Fibroblast of skin of back (primary cell): ENCODE measurements at places on chromosomes 3 and 15.
A peak's percentile ranks its signal among the peaks of the same experiment; 100 is the strongest.

DNA sequence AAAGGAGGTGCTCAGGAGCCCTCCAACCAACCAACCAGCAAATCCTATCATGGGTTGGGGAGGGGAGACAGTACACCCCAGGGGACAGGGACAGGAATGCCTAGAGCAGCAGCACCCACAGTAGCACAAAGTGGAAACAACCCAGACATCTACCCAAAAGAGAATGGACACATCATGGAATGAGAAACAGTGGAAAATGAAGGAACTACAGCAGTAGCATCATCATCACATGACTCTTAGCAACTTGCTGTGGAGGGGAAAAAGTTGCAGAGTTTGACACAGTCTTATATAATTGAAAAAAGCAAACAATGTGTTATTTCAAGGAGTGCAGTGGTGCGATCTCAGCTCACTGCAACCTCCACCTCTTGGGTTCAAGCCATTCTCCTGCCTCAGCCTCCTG lies 11.0 kb downstream of the C3orf22 start:
- no peak for DNase-seq

GRCh38 chr3:164096352-164096751 lies 981.9 kb downstream of the SI start:
- no peak for DNase-seq

GRCh38 chr15:78241017-78241416 lies 6.7 kb upstream of the ACSBG1 start:
- DNase-seq: peak; percentile 60

DNA sequence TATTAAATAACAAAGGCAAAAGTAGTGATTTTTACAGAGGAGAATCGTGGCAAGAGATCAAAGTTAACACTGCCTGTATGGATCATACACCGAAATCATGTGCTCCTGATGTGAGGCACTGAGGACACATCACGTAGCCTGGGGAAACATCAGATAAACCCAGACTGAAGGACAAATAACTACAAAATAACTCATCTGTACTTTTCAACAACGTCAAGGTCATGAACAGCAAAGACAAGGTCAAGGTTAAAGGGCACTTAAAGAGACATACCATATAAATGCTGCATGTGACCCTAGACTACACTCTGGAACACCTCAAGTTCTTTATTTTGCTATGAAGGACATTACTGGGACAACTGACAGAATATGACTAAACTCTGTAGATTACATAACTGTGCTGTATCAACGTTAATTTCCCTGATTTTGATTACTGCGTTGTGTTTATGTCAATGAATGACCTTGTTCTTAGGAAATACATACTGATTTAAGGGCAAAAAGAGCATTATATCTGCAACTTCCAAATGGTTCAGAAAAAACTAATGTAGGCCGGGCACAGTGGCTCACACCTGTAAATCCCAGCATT lies 48.1 kb downstream of the CHSY1 start:
- DNase-seq: no peak

GRCh38 chr15:70418943-70419342 lies 321.2 kb upstream of the TLE3 start:
- DNase-seq: no peak

DNA sequence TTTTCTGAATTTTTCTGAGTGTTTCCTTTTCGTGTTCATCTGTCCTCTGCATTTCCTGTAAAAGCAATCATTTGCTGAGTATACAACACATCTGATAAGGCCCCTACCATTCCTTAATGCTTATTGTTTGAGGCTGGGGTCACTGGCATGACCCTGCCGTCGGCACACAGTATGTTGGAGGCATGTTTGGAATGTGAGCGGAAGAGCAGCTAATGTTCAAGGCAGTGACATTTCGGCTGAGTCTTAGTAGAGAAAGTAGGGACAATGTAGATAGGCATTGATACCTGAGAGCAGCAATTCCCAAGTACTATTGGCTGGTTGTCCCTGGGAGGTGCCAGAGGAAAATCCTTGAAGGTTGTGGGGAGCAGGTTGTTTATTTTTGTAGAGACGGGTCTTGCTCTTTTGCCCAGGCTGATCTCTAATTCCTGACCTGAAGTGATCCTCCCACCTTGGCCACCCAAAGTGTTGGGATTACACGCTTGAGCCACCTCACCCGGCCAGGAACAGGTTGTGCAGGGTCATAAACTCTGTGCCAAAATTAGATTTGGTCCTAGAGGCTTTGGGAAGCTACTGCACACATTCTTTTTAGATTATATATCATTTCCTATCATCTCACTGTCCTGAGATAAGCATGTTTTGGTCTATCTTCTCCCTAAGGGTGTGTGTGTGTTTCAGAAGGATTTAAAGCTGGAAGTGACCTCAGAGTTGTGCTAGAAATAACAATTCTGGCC lies 13.5 kb downstream of the PTPN23 start:
- DNase-seq: peak; percentile 61

- DNase-seq: peak; percentile 21
These were observed 166.4 kb upstream of the UBE2E2 start for GRCh38 chr3:23036728-23037127.

DNA sequence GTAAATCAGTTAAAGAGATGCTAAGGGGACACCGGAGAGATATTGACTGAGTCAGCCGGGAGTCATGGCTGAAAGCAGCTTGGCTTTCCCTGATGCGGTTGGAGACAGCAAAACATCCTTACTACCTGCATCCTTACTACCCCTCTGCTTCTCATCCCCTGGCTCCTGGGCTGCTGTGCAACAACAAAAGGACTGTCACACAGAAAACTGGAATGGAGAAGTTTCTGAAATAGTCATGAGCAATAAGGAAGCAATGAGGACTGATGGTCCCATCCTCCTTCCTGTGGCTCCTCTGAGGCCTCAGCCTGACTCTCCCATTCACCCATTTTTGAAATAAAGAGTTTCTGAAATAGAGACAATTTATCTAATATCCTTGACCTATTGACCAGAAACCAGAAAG lies 1.1 kb downstream of the HCLS1 start:
- DNase-seq: no peak

- DNase-seq: no peak
These were observed 1441.5 kb downstream of the OTOL1 start for GRCh38 chr3:162938083-162938482.

GRCh38 chr3:149603126-149604074 lies 54.4 kb downstream of the WWTR1 start:
- peak; percentile 83 for DNase-seq

DNA sequence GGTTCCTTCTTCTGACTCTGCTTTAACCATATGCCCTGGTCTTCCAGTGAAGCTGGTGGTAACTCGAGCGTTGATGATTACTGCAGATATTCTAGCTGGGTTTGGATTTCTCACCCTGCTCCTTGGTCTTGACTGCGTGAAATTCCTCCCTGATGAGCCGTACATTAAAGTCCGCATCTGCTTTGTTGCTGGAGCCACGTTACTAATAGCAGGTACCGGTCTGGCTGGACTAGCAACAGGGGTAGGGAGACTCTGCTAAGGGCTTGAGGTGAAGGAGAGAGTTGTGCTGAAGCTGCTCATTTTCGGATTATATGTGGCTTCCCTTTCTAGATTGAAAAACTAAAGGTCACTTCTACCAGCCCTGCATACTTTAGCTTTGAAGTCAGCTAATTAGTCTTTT lies 16.8 kb downstream of the CLDN16 start:
- no peak for DNase-seq

- no peak for DNase-seq
These were observed 1.4 kb upstream of the RFTN1 start for GRCh38 chr3:16514755-16515353.

DNA sequence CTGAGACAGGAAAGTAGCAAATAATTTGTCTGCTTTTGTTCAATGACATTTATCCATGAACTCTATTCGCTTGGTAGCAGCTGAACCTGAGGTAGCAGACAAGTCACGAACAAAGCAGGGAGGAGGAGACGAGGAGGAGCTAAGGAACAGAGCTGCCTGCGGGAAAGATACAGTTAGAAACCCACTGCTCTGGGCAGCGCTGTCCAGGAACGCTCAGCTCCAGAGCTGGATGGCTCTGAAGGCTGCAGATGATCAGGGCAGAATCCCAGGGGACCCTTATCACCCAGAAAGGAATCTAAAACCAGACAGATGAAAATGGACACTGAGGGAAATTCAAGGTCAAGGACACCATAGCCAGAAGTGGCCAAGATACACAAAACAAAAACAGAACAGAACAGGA lies 257.8 kb downstream of the CD47 start:
- peak; percentile 15 for DNase-seq

GRCh38 chr3:41198526-41198925 lies 779 bp upstream of the CTNNB1 start:
- DNase-seq: peak; percentile 11

DNA sequence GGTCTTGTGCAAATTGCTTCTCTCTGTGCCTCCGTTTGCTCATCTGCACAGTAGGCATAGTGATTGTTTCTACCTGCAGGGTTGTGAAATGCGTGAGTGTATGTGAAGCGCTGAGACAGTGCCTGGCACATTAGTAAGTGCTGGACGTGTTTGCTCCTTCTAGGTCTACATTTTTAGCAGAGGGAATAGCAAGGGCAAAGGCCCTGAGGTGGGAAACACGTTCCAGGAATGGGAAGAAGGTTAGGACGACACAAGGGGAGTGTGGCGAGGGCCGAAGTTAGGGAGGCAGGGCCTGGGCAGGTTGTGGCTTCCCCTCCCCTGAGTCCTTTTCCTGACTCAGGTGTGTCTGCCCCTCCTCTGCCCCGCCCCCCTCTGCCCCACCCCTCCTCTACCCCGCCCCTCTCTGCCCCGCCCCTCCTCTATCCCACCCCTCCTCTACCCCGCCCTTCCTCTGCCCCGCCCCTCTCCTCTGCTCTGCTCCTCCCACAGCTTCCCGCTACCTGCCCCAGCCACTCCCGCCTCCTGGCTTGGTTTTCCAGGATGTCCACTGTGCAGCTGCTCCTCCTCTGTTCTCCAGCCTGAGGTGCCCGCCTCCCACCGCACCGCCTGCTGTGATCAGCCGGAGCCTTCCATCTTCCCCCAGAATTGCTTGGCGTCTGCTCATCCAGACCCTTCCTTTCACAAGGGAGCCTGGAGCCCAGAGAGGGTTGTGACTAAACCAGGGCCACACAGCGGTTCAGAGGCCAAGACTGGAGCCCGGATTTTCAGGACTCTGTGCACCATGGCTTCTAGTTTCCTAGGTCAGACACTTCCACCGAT lies 31.1 kb upstream of the SMAD6 start:
- no peak for DNase-seq

DNA sequence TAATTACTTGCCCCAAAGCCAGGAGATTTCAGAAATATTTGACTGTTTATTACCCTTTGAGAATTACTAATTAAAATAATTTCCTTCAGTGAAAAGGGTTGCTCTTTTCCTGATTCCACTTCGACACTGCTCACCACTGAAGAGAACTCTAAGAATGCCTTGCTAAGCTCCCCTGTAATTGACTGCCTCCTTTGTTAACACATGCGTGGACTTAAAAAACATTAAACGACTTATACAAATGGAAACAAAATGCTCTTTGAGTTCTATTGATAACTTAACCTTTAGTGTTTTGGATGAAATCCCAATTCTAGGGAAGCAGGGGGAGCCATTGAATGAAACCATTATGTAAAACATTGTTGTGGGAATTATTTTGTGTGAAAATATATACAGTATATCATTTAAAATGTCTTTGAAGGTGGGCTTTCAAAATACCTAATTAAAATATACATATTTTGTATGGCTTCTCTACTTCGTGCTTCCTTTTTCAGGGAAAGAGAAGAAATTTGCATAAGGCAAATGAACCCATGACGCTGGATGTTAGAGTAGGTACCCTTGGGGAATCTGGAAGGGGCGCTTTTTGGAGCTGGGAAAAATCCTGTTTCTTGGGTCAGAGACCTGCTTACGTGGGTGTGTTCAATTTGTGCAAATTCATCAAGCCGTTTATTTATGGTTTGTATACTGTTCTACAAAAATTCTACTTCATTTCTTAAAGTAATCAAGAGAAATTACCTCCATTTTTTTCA lies 64.2 kb downstream of the WWTR1 start:
- DNase-seq: no peak

DNA sequence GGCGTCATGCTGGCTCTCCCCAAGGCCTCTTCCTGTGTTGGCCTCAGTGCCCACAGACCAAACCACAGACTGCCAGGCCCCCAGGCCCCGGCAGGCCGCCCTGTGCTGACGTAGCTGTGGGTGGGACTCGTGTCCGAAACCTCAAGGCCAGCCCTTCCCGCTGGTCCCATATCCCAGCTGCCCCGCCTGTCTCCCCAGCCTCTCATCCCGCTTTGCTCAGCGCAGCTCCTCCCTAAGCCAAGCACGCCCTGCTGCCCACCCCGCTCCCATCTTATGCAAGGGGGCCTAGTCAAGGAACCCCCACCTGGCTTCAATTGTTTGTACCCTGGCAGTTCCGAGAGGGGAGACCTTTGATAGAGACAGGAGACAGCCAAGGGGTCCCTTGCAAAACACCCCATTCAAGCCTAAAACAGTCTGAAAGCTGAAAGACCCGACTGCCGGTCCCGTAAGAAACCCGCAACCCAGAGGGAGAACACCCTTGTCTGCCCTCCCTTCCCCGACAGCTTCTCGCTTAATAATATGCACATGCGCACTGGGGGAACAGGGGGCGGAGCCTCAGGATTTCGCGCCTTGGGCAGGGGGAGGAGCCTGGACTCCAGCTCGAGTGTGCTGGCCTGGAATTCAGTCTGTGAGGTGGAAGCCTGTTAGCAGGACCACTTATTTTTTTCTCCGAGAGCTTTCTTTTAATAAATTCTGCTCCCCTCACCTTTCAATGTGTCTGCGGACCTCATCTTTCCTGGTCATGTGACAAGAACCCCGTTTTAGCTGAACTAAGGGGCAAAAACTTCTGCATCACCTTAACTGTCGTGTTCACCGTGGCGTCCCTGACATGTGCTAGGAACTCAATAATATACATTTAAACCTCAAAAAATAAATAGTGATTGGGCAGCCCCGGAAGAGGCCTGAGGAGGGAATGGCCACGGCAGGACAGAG lies 17.2 kb downstream of the TNFAIP8L3 start:
- DNase-seq: peak; percentile 69

- no peak for DNase-seq
These were observed 32.1 kb upstream of the RPS17 start for GRCh38 chr15:82572311-82572710.

DNA sequence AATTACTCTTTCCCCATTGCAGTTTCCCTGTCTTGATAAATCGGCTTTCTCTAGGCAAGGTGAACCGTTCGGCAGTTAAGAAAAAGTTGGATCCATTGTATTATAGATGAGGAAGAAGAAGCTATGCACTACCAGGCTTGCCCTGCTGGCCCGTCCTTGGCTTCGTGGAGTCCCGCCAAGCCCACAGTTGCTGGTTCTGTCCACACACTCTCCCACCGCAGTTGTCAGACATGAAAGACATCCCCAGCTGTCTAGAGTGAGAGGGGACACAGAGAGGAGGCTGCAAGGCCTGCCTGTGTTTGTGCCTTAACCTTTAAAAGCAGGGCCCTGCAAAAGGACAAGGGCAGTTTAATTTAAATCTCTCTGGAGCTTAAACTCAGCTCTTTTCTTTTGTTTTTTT lies 47.2 kb upstream of the PLCL2 start:
- DNase-seq: no peak

GRCh38 chr15:100330629-100331215 lies 11.1 kb downstream of the ADAMTS17 start:
- DNase-seq: no peak

- no peak for DNase-seq
These were observed 471.2 kb upstream of the UBE2E2 start for GRCh38 chr3:22731901-22732300.

- DNase-seq: no peak
These were observed 298.8 kb upstream of the CTDSPL start for GRCh38 chr3:37562876-37563275.
